Hepatic stellate cell (primary cell): ENCODE measurements at places on chromosomes 2 and 18.

DNA sequence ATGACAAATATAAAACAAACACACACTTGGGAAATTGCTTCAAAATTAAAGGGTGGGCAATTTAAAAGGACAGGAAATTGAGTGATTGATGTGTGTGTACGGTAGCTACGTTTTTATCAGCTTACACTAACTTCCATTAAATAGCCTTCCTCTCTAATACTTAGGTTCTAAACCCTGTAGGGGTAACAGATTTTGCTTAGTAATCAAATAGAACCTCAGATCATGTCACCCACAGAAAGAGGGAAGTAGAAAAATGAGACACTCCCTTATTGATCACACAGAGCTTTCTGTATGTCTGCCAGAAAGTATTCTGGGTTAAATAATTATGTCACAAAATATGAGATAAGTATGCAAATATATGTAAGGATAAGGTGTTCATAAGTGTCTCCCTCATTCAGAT is 93.3 kb downstream of the ICA1L start:
- DNase-seq = no peak

DNA sequence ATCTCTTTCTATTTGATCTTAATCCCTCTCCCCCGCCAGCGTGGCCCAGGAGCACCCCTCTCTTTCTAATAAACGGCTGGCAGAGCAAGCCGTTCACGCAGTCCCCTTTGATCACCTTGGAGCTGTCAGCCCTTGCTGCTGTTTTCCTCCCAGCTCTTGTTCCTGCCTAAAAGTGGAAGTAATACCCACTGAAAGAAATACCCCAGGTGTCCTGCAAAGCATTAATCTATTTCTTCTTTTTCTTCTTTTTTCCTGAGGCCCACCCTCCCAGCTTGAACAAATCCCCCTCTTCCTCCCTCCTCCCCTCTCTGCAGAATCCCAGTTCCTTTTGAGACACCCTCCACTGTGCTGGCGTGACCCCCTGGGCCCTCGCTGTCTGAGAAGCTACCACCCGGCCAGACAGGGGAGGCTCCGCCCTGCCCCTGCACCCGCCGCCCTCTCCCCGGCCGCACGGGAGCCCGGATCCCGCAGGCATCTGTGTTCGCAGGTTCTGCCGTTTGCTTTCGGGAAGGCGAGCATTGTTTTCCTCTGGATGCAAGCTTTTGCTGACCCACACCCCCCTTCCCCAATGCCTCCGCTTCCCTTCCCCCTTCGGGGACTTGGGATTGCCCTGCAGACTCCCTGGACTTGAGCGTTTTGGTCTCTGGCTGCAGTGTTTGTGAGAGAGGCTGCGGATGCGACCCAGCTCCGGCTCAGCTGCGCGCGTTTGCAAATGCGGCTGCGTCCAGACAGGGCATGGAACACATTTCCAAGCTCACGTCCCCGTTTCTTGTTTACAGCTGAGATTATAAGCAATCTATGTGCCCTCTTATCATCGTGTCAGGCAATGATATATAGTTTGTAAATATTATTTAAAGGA is 631.5 kb downstream of the NYAP2 start:
- peak; percentile 60 for DNase-seq

- DNase-seq = no peak
Observed at GRCh38 chr2:152467677-152468410, 132.9 kb downstream of the FMNL2 start.

DNA sequence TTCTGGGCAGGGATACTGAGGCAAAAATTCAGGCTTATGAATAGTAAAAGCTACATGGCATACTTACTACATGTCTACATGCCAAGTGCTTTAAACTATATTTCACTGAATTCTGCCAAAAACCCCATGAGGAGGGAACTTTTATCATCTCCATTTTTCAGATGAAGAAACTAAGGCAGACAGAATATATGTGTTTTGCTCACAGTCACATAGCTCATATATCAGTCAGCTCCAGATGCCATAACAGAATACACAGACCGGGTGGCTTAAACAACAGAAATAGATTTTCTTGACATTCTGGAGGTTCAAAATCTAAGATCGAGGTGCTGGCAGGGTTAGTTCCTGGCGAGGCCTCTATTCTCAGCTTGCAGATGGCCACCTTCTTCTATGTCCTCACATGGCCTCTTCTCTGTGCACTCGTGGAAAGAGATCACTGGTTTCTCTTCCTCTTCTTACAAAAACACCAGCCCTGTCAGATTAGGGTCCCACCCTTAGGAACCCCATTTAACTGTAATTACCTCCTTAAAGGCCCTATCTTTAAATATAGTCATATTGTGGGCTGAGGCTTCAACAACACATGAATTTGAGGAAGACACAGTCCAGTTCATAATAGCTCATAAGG is 27.1 kb upstream of the CREB1 start:
- DNase-seq = no peak

DNA sequence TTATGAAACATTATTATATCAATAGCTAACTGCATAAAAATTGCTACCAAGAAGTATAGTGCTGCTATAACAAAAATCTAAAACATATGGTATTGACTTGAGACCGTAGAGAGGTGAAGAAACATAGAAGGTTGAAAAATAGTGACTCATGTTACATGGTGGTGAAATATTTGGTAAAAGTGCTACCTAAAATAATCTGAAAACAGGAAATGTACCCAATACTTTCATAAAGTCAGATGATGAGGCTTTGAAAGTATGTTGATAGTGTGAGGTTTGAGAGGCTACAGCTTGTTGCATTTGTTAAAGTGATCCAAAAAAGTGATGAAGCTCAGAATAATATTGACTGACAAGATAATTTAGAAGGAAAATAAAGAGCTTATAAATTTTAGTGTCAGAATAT is 718.7 kb upstream of the SLC8A1 start:
- DNase-seq = no peak

- DNase-seq = no peak
Observed at GRCh38 chr2:141778315-141778835, 352.4 kb downstream of the LRP1B start.

GRCh38 chr2:34705551-34706247 is 1106.6 kb upstream of the FAM98A start:
- no peak for DNase-seq

DNA sequence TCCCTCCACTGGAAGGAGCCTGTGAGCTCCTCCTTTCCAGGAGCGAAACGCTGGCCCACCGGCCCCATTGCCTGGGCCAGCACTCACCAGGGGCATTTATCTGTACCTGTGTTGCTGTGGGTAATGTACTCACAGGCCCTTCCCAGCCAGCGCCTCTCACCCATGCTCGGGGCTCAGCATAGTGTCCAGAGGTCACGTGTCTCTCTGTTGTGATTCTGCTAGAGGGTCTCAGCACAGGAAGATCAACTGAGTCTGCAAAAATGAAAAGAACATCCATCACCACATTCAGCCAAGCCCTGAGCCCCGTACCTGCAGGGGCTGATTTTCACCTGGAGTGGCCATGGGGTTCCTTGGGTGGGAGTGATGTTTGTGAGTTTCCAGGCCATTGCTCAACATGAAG is 103.1 kb upstream of the TPO start:
- no peak for DNase-seq

GRCh38 chr2:114128263-114128662 is 238.4 kb downstream of the ACTR3 start:
- DNase-seq = no peak

DNA sequence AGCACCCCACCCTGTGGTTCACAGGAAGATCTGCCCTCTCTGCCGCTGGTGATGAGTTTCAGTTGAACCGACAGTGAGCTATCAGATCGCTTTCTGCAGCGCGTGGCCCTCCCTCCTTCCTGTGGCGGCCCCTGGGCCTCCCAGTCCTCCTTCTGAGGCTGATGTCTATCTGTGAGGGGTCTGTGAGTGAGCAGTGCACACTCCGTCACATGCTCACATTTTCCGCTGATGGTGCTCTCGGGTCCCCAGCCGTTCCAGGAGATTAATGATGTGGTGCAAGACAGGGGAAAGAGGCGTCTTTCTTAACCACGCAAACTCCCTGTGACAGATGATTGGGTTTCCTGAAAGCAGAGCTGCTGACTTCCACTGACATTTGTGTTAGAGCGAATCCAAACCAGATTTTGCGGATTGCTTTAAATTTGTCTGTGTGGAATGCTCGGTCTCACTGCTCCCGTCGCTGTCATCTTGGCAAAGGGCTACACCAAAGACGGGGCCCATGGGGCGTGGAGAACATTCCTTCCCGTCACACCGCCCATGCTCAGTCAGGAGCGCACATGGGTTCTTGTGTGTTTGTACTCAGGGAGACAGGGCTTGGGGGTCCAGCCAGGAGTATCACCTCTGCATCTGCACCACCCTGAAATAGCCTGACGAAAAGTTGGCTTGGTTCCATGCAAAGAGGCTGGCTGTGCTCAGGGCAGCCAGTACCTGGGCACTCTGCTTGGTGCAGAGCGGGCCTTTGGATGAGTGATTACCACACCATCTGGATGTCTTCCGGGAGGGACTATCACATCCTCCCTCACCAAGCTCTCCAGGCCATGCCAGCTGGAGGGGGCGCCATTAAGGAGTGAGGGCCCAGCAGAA is 154.7 kb upstream of the HS6ST1 start:
- DNase-seq = peak; percentile 82

DNA sequence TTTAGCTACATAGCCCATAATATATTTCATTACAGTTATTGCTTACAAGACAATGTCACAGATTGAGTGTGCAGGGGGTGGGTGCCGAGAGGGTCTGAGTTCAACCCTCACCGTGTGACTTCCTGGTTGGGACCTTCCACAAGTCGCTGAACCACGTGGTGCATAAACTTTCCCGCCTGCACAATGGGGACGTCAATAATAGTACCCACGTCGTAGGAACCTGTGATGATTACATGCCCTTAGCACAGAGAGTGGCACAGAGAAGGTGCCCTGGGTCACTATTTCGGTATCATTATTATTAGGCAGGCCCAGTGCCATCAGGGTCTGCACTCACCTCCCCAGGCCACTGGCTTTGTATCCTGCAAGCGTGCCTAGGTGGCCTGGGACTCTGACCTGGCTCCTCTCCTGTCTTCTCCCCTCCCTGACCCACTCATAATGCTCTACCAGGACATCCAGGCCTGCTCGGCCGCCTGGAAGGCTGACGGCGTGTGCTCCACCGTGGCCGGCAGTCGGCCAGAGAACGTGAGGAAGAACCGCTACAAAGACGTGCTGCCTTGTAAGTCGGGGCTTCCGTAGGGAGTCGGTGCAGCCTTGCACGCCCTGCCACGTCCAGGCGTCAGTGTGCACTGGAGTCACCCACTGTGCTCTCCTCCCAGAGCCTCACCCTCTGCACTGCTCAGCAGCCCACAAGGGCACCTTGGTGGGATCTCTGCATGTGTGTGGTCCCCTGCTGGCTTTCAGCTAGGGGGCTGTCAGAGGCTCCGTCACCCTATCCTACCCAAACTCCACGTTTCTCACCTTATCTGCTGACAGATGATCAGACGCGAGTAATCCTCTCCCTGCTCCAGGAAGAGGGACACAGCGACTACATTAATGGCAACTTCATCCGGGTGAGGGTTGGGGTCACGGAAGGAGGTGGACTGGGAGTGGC is 2.8 kb downstream of the PTPN18 start:
- no peak for DNase-seq

DNA sequence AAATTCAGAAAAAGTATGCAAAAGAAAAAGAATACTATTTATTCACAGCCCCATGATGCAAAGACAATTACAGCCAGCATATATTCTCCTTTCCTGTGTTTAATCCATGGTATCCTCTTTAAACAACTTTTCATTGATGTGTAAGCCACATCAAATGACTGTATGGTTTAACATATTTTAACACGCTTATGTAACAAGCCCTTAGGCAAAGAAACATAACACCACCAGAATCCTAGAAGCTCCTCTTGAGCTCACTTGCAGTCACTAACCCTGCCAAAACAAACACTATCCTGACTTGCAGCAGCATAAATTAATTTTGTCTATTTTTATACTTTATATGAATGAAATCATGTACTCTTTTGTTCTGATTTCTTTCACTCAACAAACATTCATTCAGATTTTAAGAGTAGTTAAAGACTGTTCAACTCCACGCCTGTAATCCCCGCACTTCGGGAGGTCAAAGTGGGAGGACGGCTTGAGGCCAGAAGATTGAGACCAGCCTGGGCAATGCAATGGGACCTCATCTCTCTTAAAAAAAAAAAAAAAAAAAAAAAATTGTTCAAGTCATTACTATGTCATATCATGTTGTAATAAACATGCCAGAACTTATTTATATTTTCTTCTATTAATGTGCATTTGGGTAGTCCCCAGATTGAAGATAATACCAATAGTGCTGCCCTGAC is 226.3 kb downstream of the NBAS start:
- DNase-seq = no peak

GRCh38 chr2:24123922-24124580 is 782 bp downstream of the FAM228B start:
- DNase-seq = no peak

GRCh38 chr2:130921164-130921476 is 84.4 kb downstream of the ARHGEF4 start:
- DNase-seq = no peak

DNA sequence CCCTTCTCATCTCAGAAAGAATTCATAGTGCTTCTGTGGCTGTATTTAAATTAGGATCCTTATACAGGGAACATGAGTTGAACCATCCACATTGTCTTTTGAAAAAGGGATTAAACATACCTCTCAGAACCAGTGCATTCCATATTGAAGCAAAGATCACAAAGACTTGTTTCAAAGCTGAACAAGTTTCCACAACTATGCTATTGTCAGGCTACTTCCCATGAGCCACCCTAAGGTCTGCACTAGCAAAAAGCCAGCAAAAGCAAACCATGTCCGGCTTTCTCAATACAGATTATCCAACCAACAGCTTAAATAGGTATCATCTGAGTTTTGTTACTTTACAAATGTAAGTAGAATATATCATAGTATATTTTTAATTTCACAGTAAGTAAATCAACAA is 78.1 kb downstream of the SCG2 start:
- no peak for DNase-seq

DNA sequence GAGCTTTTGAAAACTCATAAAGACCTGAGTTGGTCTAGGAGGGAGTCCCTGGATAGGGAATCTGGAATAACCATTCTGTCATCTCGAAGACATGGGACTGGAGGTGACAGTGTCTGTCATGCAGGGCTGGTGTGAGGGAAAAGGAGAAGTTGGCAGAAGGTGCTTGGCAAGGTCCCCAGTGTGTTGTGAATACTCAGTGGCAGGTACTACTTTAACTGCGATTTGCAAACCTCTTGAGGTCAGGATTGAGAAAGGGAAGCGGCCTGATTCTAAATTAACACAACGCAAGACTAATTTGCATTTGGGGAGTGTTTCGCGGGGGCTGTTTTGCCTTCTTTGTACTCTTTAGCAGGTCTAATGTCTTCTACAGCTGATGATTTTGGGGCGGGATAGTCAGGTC is 77.0 kb upstream of the TMEM200C start:
- no peak for DNase-seq

- DNase-seq = peak; percentile 8
Observed at GRCh38 chr18:52670896-52671295, 330.9 kb downstream of the DCC start.

GRCh38 chr2:50490991-50491390 is 540.9 kb downstream of the NRXN1 start:
- no peak for DNase-seq
